ENCODE measurements at places on chromosomes 2 and 18.

DNA sequence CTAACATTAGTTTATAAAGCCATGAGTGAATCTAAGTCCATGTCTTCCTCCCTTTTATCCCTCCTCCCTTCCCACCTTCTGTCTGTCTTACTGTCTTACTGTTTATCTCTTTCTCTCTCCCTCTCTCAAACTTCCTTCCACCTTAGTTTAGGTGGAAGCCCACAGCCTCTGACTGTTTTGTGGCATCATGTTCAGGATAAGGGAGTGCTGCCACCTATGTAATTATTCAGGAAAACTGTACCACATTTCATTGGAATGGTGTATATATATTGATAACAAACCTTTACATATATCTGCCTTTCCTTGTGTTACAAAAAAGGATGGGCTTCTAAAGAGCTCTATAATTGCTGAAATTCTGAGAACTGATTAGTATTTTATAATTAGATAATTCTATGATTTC, 48.7 kb downstream of the NETO1 start:
- no peak for DNase-seq

GRCh38 chr2:213175673-213176247, 24.3 kb upstream of the IKZF2 start:
- no peak for DNase-seq

- no peak for DNase-seq
These were observed 4.5 kb downstream of the RHOB start for GRCh38 chr2:20451341-20451740.

DNA sequence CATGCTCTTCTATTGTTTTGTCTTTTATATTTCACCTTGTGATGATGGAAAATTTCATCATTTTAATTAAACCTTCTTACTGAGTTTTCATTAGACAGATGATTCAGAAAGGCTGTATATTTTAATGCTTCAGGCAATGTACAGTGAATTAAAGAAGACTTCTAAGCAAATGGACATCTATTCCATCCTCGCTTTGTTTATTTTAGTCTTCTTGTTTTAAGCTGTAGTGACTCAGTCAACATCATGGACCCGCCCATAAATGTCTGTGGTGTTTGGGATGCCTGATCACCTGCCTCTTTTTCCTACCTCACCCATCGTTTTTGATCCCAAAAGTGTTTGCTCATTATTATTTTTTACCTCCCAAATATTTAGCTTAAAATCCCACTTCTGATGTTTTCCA, 43.1 kb downstream of the KYNU start:
- DNase-seq = no peak

DNA sequence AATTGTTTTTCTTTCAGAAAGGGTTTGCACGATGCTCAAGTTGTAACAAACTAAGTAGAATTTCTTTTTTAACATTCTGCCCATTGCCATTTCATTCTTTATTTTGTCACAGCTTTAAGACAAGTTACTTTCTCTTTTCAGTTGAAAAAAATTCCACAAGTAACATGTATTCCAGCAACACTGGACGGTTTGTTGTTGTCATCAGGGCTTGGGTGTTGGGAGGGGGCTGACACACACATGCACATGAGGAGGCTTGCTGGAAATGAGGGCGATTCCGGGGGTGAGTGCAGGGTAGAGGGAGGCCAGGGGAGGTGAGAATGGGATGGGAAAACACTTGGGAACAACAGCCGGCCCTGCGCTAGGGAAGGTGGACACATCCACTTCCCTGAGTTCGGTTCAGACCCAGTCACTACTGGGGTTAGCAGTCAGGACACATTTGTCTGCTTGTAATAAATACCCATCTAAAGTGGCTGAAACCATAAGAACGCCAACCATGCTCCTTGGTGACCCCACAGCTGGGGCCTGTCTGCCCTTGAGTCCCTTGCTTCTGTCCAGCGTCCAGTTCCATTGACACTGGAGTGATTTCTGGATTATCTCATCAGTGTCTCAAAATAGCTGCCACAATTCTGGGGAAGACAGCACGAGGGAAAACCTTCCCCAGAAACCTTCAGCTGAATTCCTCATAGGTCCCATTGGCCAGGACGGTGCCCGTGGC, 141.8 kb upstream of the BCL2L11 start:
- no peak for DNase-seq

DNA sequence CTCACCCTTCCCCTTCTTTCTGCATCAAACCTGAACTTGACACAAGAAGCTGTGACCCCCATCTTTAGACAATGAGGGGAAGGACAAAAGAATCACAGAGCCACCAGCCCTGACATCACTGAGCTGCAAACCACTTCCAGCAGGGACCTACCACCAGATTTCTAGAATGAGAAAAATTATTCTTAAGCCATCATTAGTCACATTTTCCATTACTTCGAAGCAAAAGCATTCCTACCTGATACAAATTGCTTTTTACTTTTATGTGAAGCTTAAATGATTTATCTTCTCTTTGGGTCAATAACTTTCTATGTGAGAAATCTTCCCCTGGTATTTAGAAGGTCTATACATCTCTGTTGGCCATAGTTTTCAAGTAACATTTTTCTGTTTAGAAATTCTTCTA, 134.8 kb downstream of the TCF4 start:
- no peak for DNase-seq

DNA sequence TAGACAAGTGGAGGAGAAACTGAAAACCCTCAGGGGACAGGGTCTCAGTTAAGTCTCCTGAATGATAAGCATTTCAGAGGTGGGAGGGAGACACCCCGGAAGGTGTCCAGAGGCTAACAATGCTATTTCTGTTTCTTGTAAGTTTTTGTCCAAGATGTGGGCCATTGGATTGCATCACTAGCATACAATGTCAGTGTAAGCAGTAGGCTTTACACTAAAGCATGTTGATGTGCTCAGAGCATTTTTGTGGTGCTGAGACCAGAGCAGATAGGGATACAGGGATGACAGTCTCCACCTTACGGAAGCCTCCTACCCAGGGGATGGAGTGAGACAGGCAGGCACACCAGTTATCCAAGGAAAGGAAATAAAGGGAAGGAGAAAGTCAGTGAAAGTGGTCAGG, 2.2 kb upstream of the IL1R1 start:
- no peak for DNase-seq

DNA sequence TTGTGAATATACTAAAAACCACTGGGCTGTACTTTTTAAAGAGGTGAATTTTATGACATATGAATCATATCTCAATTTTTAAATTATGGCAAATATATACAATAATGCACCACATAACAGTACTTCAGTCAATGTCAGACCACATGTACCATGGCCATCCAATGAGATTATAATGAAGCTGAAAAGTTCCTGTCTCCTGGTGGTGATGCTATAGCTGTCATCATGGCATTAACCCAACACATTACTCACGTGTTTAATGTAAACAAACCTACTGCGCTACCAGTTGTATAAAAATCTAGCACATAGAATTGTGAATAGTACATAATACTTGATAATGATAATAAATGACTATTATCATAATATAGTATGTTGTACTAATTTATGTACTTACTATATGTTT, 77.6 kb upstream of the ID2 start:
- DNase-seq = no peak

DNA sequence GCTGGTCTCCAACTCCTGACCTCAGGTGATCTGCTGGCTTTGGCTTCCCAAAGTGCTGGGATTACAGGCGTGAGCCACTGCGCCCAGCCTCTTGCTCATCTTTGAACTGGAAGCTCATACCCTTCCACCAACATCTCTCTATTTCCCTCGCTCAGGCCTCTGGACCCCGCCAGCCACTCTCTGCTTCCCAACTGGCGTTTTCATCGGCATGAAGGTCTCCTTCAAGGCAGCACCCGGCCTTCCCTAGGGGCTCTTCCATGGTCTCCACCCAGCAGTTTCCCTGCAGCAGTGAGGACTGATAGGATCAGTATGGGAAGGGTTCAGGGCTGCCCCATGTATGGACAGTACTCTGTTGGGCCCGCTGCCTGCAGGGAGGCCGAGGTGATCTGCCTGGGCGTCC, 65.8 kb upstream of the HS6ST1 start:
- no peak for DNase-seq

- no peak for DNase-seq
These were observed 10.2 kb upstream of the ADGRF3 start for GRCh38 chr2:26356771-26357170.

DNA sequence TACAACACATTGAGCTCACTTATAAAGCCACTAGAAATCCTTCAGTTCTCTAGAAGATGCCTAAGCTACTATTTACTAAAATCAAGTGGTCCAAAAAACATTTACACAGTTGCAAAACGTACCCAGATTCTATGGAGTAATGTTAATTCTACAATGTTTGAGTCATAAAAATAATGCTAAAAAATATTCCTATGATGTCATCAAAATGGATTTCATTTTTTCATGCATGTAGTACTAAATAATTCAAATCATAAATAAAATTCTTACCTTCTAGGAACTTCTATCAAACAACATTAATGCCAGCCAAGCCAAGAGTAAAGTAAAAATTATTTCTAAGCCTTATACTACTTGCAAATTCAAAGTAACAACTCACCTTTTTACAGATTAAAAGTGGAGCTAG, 168.9 kb upstream of the EPC2 start:
- DNase-seq = no peak

DNA sequence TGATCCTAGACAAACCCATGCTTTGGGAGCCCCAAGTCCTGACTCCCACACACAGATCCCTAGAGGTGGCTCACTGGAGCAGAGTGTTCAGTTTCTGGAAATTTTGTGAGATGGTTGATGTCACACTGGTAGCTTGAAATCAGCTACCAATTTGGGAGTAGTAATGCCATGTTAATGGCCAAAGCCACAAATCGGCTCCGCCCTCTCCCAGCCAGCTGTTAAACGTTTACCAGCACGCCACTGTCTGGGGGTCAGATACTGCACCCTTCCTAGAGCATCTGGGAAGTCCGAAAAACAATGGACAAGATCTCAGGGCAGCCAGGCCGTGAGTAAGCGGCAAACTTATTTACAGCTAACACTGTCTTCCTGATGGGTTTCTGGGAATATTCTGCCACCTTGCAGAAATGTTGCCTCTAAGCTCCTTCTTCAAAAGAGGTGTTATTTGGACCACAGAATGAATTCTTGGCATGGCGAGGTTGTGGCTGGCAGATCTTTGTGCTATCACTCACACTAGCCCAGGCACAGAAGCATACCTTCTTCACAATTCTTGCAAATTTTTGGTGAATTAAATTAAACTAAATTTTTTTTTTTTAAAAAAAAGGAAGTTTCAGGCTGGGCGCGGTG, 60.2 kb upstream of the FZD7 start:
- DNase-seq = no peak

DNA sequence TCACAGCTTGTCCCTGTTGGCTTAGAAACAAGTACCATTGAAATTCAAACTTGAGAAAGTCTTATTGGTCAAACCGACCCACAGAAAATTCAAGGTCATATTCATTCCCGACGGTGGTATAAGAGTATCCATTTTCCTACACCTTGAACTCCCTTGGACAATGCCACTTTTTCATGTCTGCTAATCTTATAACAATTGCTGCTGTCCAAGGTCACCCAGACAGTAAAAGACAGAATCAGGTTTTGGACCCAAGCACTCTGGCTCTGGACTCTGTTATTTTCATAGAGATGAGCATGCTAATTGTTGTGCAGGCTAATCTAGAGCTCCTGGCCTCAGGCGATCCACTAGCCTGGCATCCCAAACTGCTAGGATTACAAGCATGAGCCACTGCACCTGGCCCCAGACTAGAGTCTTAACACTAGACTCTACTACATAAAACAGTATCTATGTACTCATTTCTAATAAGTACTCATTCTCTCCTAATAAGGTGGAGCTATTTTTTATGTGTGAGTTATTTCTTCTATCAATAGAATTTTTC, 57.8 kb downstream of the C2orf76 start:
- DNase-seq = no peak

DNA sequence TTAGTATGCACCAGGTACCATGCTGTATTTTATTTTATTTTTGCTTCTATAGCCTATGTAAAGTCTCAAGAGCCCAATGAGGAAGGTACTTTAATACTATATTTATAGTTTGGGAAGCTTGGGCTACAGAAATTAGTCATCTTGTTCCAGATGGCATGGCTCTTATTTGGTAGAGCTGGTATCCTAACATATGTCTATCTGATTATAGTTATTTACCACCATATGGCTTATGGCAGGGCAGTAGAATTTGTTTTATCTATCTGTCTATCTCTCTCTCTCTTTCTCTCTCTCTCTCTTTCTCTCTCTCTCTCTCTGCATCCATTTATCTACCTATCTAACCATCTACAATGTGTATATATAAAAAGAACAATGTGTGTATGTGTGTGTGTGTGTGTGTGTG, 1293.7 kb upstream of the SLC39A10 start:
- no peak for DNase-seq

DNA sequence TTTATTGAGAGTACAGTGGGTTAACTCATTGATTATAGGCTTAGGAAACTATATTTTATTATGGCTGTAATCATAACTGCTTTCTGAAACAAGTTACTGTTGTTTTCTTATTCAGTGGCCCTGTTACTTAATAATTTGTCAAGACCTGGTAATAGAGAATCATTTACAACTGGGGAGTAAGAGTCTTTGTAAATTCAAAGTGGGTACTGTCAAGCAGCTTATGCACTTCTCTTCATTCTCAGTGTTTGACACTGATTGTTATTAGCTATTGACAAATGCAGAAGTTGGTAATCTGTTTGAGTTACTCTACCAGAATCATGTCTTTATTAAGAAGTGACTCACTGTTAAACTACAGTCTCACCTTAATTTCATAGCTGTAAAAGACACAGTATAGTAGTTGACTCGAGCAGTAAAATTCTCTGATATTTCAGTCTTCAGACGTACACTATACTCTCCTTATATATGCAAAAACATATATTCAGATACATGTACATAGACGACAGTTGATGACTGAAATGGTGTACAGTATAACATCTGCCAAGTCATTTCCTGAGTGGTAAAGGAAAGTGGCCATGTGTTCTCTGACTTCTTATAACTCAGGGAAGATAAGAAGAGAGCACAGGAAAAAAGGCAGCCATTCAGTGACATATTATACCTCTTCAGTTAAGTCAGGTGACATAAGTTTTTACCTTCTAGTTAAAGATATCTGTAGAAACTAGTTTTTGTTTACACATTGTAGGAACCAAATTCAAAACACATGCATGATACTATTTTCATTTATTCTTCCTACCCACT, 36.0 kb upstream of the TTC27 start:
- no peak for DNase-seq

DNA sequence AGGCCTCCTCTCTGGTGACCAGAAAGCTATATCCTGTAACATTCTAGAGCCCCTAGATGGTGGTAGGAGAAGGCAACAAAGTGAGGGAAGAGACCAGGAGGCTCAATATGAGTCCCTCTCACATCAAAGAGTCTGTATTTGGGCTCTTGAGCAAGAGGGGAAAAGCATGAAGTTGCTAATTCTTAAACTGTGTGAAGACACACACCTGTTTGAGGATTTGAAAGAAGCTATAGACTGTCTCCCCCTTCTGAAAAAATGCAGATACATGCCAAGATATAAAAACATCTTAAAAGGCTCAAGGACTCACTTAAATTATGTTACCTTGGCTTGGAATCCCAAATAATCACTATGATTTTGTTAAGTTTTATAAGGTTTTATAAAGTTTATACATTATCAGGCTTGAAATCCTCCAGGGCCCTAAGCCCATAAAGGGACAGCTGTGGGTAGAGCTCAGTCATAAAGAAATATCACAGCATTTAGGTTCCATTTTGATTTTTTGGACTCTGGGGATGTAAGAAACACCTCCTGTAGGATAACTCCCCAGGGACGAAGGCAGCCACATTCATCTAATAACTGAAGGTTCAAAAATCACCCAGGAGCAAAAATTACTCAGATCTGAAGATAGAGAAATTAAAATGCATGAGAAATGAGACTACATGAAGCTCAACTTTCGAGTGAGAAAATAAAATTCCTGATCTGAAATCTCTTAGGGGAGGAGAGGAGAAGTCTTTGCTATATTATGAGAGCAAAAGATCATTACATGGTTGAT, 136.1 kb upstream of the LGALSL start:
- no peak for DNase-seq
